ENCODE measurements at places on chromosomes 5 and 9.

GRCh38 chr9:32393911-32394310, 9.5 kb downstream of the ACO1 start:
- DNase-seq, result no peak

GRCh38 chr9:77935211-77935610, 96.4 kb downstream of the GNAQ start:
- DNase-seq, result no peak

- DNase-seq, result no peak
These were observed 156.4 kb upstream of the ELL2 start for GRCh38 chr5:96117771-96118651.

- DNase-seq, result no peak
These were observed 677.0 kb downstream of the LRRC70 start for GRCh38 chr5:63255594-63255993.

DNA sequence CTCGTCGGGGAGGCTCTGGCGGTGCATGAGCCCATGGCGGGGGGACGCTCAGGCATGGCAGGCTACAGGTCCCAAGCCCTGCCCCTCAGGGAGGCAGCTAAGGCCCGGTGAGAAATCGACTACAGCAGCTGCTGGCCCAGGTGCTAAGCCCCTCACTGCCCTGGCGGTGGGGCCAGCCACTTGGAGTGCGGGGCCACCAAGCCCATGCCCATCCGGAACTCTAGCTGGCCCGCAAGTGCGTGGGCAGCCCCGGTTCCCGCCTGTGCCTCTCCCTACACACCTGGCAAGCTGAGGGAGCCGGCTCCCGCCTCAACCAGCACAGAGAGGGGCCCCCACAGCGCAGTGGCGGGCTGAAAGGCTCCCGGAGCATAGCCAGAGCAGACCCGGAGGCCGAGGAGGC, 1896.9 kb upstream of the CDH6 start:
- no peak for DNase-seq

DNA sequence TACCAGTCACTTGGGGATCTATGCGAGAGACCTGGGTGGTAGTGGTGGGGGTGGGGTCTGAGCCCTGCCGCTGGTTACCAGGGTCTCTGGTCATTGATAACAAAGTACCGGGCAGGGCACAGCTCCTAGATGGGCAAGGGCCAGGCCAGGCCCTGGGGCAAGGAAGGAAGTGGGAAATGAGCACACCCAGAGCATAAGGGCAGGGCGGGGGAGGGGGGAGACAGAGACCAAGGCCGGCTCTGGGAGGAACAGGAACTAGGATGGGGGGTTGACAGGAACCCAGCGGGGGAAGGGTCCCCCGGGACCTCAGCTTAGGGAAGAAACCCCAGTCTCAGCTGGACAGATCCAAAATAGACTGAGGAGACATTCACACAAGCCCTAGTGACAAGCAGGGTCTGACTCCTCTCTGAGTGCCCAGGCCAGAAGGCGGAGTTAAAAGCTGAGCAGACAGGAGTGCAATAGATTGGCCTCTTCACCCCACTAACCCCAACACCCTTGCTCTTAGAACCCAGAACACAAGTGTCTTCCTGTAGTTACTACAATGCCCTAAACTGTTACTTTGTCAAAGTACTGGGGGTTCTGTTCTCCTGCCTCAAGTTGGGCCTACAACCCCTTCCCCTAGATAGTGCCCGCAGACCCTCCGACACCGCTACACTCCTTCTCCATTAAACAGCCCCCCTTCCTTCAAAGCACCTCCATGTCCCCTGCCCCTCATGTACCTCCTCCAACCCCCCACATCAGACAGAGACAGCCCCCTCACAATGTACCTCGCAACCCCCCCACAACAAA, 628 bp downstream of the ATOSB start:
- DNase-seq, result no peak

GRCh38 chr9:116703634-116704033, 16.5 kb downstream of the TRIM32 start:
- DNase-seq, result no peak

GRCh38 chr5:104024538-104024937, 461.9 kb upstream of the NUDT12 start:
- no peak for DNase-seq

- no peak for DNase-seq
These were observed 48.8 kb upstream of the FST start for GRCh38 chr5:53431665-53432064.

GRCh38 chr5:40568548-40568947, 111.2 kb upstream of the PTGER4 start:
- no peak for DNase-seq

DNA sequence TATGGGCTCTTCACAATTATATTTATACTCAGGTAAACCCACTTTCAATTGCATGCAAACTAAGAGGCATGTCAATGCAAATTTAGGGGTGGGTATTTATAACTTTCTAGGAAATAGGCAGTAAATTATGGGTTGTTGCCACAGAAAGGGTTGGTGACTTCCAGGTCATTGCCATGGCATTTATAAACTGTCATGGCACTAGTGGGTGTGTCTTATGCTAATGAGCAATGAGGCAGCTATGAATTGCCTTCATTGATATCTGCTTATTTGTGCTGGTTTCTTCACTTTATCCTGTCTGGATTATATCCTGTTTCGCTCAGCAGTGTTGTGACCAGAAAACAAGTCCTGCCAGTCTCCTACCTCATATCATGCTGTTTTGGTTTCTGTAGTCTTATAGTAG, 597.3 kb upstream of the DAB2 start:
- no peak for DNase-seq

DNA sequence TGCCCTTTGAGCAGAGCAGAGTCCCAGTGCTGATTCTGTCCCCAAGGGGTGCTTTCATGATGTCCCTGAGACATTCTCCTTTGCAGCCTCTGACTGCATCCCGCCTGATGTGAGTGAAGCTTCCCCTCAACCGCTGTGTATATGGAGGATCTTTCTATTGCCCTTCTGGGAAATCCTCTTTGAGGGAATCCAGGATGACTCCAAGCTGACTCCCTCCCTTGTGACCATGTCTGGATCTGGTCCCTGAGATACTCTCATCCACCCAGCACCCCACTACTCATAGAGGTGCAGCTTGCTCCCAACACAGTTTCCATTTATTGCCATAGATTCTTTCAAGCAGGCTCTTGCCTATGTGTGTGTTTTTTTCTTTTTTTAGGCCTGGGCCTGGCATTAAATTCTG, 216.5 kb downstream of the SEC61B start:
- no peak for DNase-seq

DNA sequence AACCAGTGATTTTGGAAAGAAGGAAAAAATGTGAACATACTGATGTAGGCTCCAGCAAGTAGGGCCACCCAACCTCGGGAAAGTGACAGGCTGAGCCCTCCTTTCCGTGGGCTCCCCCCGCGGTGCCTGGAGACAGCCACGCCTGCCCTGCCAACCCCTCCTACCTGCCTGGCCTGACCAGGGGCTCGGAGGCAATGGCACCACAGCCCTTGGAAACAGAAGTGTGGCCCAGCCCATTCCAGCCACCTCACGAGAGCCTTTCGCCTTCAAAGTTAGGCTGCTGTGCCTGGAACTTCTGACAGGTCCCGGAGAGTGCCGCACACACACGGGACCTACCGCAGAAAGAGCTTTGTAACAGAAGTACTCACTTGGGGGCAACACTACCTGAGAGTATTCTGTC, 49.5 kb upstream of the LRRC14B start:
- DNase-seq, result no peak

- DNase-seq, result no peak
These were observed 16.9 kb upstream of the COL5A1 start for GRCh38 chr9:134624621-134625181.

GRCh38 chr5:150574818-150575547, 65.5 kb upstream of the SYNPO start:
- DNase-seq, result no peak

GRCh38 chr5:163964671-163965070, 459.3 kb downstream of the MAT2B start:
- no peak for DNase-seq

- DNase-seq, result no peak
These were observed 71.5 kb upstream of the RPS23 start for GRCh38 chr5:82349652-82350051.

GRCh38 chr5:109250533-109251329, 159.0 kb downstream of the PJA2 start:
- DNase-seq, result no peak

- DNase-seq, result no peak
These were observed 112.3 kb upstream of the NR3C1 start for GRCh38 chr5:143515829-143516228.

DNA sequence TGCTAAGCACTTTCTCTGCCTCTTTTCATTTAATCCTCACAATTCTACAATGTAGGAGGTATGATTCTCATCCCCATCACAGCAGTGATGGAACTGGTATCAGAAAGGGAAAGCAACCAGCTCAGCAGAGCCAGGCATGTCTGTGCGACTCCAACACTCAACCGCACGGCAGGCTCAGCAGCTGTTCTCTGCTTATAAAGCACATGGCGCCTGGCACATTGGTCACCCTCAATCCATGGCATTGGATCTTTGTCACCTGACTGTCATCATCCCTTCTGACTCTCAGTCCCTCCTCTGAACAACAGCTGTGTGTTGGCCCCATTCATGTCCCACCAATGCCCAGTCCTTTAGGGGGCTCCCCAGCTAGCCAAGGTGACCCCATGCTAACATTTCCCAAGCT, 45.1 kb upstream of the HAND1 start:
- no peak for DNase-seq

- no peak for DNase-seq
These were observed 18.6 kb downstream of the CTNNAL1 start for GRCh38 chr9:108994695-108995094.
